ENCODE measurements at places on chromosomes 4 and X.
A peak's percentile ranks its signal among the peaks of the same experiment; 100 is the strongest.

DNA sequence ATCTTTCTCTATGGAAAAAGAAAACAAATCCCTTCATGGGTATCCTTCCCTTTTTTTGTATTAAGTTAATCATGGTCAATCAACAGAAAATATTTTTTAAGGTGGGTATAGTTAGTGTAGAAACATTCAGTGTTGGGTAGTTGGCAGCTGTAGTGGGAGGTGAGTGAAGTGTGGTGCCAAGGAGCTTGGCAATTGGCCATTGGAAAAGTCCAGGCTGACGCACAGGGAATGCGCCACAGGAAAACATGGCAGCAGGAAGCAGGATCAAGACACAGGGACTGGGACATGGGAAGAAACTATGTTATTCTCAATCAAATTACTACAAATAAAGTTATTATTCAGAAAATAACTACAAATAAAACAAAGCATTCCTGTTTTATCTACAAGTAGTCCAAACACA, 20.0 kb downstream of the PALLD start:
- DNase-seq = no peak

- peak; percentile 77 for DNase-seq
Measured at GRCh38 chr4:147361726-147362125, 119.2 kb upstream of the EDNRA start.

- no peak for DNase-seq
Measured at GRCh38 chr4:67531379-67531962, 13.8 kb downstream of the CENPC start.

- DNase-seq = no peak
Measured at GRCh38 chr4:3440011-3440410, 1.8 kb upstream of the HGFAC start.

- DNase-seq = no peak
Measured at GRCh38 chrX:148354916-148355315, 145.5 kb upstream of the AFF2 start.

DNA sequence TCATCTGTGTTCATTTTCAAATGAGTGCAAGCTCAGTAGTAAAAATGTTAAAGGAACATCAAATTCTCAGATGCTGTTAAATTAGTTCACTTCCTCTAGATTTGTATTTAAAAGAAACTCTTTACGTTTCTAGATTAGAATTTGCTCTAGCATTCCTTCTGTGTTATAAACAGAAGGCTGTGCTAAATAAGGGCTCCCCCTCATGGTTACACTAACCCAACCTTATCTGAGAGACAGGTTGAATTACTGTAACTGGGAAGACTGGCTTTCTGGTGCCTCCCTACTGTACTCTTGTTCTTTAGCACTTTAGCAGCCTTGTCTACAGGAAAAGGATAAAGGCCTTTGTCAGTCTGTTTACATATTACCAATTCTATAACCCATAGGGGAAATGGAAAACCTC, 56.8 kb downstream of the RXFP1 start:
- DNase-seq = peak; percentile 6

- peak; percentile 62 for DNase-seq
Measured at GRCh38 chr4:7803992-7804755, 135.5 kb downstream of the AFAP1 start.

- no peak for DNase-seq
Measured at GRCh38 chr4:128242601-128243000, 45.0 kb downstream of the PGRMC2 start.

DNA sequence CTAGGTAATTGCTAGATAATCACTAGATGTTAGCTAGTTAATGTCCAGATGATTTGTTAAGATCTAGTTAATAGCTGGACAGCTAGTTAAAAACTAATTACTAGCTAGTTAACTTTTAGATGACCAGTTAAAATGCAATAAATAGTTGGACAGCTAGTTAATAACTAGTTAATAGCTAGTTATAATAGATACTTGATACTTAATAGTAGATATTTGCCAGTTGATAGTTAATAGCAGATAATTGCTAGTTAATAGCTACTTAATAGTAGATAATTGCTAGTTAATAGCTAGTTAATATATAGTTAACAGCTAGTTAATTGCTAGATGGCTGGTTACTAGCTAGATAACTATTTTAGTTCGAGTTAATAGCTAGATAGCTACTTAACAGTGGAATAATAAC, 631.4 kb upstream of the CT83 start:
- DNase-seq = no peak

DNA sequence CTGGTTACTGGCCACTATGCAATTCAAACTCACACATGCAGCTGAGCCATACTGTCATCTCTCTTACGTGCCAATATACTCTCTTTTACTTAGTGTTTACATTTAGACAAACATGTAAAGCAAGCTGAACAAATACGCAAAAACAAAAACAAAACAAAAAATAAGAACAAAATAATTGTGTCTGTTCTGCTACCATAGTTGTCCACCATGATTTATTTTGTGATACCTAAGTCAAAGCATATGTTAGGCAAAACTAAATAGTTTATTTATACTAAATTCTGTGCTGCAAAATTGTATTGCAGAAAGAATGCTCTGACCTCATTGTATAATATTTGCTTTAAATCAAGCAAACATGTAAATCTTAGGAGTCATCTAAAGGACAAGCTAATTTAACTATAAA, 943.2 kb upstream of the AGA start:
- DNase-seq = no peak

- DNase-seq = no peak
Measured at GRCh38 chr4:105455998-105456397, 17.9 kb downstream of the PPA2 start.

DNA sequence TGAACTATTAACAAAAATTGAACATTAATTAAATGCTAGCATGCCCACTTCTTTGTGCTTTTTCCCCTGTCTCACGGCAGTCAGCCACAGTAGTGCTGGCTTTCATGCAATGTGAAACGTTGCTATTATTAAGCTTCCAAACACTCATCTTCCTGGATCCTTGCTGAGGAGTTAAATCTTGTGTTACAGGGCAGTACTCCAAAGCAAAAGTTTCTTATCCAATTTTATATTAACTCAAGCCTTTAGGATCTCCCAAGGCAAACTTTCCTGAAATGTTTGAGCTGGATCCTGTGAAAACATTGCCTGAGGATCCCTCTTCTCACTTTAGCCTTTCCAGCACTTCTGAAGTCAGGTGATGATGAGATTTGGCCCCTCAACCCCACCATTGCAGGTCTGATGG, 1454.8 kb downstream of the FSTL5 start:
- DNase-seq = no peak

GRCh38 chr4:66590488-66591215, 920.4 kb upstream of the EPHA5 start:
- no peak for DNase-seq

- no peak for DNase-seq
Measured at GRCh38 chrX:138692591-138692990, 18.9 kb downstream of the FGF13 start.

DNA sequence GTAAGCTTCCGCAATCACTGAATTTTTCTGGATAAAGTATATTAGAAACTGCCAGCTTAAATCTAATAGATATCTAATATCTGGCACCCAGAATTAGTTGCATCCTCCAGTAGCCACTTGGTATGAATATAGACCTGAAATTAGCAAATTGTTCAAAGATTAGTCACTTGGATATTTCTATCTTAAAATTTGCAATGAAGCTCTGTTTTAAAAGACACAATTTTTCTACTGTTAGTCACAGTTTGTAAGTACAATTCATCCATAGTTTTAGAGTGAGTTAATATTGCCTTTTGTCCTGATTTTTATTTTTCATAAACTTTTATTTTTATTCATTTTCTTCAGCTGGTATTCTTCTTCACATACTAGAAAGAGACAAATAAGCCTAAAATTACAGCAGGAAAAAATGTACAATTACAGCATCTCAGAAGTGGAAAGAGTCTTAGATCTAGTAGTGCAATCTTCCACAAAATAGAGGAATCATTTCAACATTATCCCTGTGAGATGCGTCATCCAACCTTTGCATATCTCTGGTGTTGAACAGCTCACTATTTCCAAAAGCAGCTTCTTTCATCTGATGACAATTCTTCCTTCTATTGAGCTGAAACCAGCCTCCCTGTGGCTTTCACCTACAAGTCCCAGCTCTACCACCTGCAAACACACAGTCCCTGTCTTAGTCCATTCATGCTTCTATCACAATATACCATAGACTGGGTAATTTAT, 190.0 kb upstream of the AR start:
- DNase-seq = no peak

DNA sequence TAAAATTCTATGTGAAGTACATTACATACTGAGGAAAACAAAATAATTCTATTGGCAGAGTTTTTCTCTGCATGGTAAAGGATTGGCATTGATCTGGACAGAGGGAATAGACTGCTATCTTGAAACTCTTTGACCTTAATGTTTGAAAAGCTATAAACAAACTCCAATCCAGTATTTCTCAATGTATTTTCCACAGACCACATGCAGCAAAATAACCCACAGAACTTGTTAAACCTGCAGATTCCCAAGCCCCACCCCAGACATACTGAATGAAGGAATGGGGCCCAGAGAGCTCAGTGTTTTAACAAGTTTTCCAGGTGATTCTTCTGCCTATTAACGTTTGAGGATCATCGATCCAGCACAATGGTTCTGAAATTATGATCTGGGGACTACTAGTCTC, 15.7 kb downstream of the RNF128 start:
- DNase-seq = no peak

DNA sequence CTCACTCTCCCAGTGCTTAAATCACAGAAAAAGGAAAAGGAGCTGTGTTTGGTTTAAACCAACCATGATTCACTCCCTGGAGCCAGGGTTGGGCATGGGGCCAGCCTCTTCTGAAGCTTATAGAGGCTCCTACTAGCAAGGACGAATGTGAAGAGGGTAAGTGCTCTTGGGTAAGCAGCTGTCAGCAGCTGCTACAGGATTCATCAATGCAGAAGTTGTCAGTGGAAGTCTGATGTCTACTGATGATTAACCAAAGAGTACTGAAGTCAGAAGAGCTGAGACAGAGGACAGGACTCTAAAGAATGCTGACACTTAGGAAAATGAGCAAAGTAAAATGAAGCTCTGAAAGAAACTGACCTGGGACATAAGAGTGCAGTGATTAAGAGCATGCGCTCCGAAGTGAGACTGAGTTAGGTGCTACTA, 32.7 kb upstream of the JADE1 start:
- peak; percentile 73 for DNase-seq

DNA sequence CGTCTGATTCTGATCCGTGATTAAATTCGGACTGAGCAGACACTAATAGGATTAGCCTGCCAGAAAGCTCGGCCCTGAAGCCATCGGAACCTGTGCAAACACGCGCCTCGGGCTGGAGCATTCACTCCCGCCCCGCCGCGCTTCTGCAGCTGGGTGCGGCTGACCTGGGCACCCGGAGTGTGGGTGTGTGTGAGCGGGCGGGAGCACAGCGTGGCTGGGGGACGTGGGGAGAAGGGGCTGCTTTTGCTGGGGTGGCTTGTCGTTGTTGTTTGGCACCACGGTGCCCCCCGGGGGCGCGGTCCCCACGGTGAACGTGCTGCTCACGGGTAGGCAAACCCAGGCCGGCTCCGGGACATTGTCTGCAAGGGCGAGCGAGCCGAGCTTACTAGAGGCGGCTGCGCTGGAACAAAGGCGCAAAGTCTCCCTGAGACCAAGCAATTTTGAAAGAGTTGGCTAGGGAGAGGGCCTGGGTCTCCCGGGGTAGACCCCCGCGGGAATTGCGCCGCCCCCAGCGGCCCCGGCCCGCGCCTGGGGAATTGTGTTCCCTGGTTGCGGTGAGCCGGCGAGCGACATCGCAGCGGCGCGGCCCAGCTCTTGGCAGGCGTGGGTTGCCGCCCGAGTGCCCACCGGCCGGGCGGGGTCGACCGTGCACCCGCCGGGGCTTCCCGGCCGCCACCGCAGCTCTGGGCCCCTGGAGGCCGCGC, 1.4 kb downstream of the MAMLD1 start:
- DNase-seq = no peak

GRCh38 chrX:53717205-53717604, 30.7 kb upstream of the HUWE1 start:
- DNase-seq = no peak

DNA sequence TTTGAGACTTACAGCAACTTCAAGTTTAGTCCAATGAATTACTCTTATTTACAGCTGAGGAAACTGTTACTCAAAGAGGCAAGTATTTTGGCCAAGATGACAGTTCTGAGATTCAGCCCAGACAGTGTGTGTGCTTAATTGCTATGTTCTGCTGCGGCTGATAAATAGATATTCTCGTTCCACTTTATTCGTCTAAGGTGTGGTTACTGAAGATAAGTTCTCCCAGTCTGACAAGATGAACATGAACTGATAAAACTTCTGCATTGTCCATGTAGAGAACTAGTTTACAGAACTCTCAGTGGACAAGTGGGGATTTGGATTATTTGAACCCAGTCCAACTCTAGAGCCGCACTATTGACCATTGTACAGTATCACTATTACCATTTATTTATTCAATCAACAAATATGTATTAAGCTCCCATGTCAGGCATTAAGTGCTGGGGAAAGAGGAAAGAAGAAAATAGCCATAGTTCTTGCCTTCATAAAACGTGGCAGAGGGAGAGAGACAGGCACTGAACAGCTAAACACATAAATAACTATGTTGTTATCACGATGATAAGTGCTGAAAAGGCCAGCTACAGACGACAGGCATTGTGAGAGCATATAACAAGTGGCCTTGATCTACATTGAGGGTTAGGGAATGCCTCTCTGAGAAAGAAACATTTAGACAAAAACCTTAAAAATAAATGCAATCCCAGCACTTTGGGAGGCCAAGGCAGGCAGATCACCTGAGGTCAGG, 4.0 kb upstream of the DHX15 start:
- DNase-seq = no peak

DNA sequence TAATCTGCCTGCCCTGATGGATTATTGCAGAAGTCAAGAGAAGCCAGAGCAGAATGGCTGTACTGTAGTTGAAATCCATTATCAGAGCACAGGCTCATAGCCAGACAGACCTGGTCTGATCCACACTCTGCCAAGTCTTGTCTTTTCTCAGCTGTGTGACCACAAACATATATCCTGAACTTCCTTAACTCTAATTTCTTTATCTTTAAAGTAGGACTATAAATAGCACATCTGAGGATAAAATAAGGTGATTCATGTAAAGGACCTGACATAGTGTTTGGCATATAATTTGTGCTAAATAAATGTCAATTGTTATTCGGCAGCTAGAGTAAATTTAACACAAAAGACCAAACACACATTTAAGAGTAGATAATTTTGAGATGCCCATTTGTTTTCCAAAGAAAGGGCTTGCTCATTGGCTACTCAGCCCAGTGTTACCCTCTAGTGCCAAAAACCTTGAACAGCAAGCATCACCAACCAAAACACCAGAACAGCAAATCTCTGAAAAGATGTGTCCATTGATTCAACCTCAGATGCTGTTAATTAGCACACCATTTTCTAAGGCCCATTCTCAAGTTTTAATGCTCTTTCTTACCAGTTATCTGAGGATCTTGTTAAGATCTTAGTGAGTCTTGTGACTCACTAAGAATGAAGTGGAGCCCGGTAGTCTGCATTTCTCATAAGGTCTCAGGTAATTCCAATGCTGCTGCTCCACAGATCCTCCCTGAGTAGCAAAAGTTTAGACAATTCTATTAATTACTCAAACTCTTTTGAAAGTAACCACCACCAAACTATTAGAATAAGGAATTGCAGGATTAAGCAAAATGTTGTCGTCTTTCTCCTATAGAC, 108.8 kb downstream of the HHIP start:
- DNase-seq = peak; percentile 28

GRCh38 chr4:152947311-152947710, 11.2 kb downstream of the FHDC1 start:
- no peak for DNase-seq
